WTC11 (cell line): ENCODE measurements at places on chromosomes 1 and 21.

GRCh38 chr1:202005958-202006357 lies 4.4 kb upstream of the ELF3 start:
- no peak for DNase-seq

DNA sequence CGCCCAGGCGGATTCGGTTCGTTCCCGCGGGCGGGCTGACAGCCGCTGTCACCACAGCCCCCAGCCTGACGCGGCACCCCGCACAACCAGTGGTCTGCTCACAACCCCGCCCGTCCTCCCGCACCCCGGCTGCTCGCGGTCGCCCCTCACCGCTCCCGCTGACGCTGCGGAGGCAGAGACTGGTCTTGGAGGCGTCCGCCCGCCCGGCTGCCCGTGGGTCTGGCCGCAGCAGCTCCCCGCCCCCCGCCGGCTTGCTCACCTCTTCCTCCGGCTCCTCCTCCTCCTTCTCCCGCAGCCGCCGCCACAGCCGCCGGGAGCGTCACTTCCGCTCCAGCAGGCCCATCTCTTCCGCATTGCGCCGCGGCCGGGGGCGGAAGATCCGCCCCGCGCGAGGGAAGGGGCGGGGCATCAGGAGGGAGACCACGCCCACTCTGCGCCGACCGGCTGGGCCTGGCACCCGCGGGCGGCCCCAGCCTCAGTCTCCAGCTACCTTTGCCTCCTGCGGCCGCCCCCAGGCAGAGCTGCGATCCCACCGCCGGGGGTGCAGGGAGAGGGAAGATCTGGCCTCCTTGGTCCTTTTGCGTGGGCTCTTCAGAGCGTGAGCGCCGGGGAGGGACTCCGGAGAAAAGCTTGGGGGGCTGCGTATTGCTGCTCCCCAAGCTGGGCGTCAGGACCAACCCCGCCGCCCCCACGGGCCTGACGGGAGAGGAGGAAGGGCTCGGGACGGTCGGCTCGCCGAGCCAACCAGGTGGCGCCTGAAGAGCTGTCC lies at the start of gene SYNJ1:
TSS of gene SYNJ1 (minus strand) at position 327 of the 769 bp plus-strand sequence. CDS start 1,118 bp downstream, outside the sequence.
- DNase-seq = peak; percentile 93

DNA sequence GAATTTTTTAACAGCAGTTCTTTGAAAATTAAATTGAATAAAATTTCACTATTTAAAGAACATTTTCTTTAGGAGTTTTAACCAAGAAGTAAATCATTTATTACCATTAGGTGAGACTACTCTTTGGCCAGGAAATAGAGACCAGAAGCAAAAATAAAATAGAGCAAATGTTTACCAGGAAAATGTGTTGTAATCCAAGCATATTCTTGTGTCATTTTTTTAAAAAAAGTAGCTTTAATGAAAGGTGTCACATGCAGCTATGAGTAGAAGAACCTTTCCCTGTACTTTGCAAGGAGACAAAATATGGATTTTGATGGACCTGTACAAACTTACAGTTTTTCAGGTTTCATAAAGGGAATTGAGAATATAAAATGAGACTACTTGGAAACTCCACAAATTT lies 140.8 kb downstream of the NFIA start:
- DNase-seq = no peak

DNA sequence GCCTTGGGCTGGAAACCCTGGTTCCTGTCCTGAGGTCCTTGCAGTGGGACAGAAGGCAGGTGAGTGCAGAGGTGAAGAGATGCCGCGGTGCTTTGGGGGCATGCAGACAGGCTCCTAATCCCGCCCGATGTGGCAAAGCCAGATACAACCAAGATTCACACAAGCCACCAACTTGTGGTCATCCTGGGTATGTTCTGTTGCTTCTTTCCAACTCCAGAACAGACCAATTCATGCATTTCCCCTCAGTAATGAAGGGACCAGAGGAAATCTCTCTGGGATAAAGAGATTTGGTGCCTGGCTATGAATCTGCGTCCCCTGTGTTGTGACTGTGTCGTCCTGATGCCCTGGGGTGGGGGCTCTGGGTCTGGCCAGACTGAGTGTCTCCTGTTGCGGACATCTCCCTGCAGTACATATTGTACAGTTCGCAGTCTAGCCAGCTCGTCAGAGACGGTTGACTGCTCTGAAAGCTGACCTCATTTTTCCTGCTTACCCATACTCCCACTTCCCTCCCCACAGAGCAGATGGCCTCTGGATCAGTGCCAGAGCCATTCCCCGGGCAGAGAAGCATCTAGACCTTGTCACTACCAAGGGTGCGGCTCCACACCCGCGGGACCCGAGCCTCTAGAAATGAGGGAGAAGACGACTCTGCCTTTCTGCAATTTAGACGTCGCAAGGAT lies 216.3 kb downstream of the KIF26B start:
- DNase-seq = no peak

GRCh38 chr1:245788269-245788668 lies 633.5 kb downstream of the KIF26B start:
- no peak for DNase-seq
